ENCODE measurements at places on chromosomes 1 and 21.

DNA sequence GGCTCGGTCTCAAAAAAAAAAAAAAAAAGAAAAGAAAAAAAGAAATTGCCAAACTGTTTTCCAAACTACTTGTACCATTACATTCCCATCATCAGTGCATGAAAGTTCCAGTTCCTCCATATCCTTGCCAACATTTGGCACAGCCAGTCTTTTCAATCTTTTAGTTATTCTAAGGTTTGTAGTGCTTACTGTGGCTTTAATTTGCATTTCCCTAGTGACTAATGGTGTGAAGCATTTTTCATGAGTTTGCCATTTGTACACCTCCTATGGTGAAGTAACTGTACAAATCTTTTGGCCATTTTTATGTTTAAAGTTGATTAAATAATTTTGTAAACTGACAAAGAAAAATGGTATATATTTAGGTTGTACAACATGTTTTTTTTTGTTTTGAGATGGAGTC is 70.7 kb downstream of the DEGS1 start:
- DNase-seq: no peak

GRCh38 chr1:30762152-30762929 is 4.8 kb upstream of the LAPTM5 start:
- no peak for DNase-seq

GRCh38 chr1:211742889-211743529 is 67.6 kb upstream of the NEK2 start:
- DNase-seq: no peak

DNA sequence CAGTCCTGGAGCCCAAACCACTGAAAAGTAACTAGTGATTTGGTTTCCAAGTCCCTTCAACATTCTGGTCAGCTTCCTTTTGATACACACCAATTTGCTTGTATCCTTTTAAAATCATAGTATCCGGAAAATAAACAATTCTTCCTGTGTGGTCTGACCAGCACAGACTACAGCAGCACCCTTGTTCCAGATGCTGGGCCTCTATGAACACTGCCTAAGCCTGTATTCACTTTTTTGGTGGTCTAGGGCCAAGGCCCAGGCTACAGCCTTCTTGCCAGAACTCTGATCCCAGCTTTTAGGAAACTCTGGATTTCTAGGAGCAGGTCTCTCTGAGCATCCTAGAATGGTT is 801 bp upstream of the DDAH1 start:
- no peak for DNase-seq

- DNase-seq: no peak
These were observed 17.3 kb downstream of the SLC45A1 start for GRCh38 chr1:8335246-8335645.

GRCh38 chr1:197024460-197024859 is 42.6 kb downstream of the F13B start:
- DNase-seq: no peak

GRCh38 chr1:77948841-77949424 is 29.9 kb downstream of the FUBP1 start:
- DNase-seq: no peak

DNA sequence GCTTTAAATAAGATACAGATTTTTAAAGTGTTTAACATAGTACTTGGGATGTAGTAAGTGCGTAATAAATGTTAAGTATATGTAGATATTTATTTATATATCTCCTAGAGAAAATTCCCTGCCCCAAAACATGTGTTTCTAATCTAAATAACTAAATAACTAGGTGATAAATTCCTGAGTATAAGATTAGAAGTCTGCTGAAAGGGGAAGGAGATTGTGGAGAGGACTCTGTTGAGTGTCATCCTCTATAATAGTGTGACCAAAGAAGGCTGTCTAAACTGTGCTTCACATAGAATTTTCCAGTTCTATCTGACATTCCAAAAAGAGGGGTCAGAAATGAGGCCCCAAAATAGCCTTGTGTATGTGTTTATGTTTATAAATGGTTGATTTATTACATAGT is 590.5 kb upstream of the ADAMTS5 start:
- DNase-seq: no peak

- no peak for DNase-seq
These were observed 76.9 kb downstream of the COQ8A start for GRCh38 chr1:227016990-227017389.

- no peak for DNase-seq
These were observed 57.8 kb upstream of the BCAR3 start for GRCh38 chr1:93739472-93739871.

- DNase-seq: no peak
These were observed 85.4 kb downstream of the TBX15 start for GRCh38 chr1:118902711-118903191.

DNA sequence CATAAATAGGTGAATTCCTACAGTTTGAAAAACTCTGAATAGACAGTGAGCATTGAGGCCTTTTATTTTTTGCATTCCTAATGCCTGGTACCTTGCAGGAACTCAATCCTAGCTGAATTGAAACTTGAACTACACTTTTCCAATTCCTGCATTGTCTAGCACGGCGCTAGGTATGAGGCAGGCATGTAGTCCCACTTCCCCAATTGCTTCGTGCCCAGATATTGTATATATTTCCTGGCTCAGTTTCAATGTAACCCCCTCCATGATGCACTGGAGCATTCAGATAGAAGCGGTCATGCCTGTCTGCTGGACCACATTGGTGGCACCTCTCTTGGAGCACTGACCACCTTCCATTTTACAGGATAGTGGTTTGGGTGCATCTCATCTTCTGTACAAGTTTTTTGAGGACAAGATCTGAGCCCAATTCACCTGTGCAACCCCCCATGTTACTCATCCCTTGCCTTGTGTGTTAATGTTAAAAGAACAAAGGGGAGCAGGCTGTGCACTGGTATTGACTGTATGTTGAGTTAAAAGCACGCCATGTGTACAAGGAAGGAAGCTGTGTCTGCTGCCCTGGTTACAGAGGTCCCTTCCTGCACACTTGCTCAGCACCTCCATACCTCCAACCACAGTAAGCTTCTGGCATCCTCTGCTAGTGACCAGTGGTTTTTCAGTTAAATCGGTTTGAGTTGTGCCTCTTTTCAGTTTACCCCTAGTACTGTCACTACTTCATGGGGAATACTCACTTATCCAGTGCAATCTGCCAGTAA is 10.0 kb upstream of the RAB7B start:
- DNase-seq: peak; percentile 12

DNA sequence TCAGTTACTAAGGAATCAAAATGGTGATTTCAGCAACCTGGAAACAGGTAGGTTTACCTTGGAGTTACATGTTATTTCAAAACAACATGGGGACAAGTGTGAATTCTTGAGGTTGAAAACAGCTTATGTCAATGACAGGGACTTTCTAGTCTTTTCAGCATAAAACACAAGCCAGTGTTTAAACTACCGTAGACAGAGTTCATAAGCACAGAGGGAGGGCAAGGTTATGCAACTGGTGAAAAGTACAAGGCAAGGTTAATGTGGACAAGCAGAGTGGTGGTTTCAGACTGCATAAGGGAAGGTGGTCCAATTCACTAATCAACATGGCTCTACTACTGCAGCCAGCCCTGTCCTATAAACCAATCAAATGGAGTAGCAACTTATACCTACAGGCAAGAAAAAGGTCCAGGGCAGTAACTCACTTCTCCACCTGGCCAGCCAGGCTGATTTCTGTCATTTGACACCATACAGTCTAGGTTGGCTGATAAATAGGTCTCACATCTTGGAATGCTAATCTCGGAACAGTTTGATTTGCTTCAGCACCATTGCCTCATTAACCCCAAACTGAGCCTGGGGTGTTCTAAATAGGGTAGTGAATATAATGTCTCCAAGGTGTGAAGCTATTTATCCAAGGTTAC is 250.3 kb upstream of the PROX1 start:
- no peak for DNase-seq

- peak; percentile 83 for DNase-seq
These were observed 21.6 kb upstream of the C1orf159 start for GRCh38 chr1:1137256-1138045.

DNA sequence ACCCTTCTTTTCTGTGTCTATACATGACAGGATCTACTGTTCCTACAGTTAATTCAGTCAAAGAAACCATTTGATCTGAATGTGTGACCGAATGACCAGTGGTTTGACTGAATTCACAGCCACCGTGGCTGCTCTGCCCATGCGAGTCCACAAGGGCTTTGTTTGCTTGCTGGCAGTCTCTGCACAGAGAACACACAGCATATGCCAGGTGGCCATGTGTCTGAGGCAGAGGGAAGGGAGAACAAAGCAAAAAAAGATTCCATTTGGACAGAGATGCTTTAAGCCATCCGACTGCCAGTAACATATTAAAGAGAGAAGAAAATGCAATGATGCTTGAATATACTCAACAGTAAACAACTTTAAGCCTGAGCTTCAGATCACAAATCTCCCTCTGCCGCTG is 737.8 kb upstream of the CXADR start:
- no peak for DNase-seq

DNA sequence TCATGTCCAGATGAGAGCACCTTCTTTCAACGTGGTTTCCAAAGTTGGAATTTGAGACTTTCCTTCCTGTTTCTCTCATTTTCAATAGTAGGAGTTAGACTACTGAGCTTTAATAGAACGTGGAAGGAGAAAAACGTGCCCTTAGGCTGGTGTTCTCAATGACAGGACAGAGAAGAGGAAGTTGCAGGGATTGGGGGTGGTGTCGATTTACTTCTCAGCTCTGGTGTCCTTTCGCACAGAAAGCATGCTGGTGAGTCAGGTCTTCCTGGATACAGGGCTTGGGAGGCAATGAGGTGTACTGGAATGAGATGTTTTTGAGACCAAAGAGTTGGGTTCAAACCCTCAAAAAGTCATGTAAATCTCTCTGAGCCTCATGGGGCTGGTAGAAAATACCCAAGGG is 67.1 kb downstream of the HIVEP3 start:
- no peak for DNase-seq

DNA sequence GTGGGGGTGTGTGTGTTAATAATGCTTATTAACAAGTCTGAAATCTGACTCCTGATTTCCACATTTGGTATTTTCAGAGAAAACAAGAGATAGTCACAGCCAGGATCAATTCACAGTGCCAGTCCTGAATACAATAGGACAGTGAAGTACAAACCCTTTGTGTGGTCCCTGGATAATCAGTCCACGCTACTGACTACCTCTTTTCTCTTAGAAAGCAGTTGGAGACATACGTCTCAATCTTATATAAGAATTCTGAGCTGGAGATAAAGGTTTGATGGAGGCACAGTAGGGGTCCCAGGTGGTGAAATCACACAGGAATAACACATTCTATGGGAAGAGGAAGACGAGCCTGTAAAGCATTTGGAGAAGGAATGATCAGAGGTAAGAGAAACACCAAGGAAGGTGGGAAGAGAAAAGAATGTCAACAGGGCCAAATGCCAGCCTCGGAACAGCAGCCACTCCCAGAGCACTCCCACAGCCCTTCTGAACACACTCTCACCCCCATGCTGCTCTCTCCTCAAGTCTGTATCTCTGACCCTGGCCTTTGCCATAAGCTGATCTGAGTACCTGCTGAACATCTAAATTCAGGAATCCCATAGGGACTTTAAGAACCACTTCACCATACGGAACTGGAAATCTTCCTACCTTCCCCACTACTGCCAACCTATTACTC is 48.6 kb downstream of the TRAF5 start:
- no peak for DNase-seq

DNA sequence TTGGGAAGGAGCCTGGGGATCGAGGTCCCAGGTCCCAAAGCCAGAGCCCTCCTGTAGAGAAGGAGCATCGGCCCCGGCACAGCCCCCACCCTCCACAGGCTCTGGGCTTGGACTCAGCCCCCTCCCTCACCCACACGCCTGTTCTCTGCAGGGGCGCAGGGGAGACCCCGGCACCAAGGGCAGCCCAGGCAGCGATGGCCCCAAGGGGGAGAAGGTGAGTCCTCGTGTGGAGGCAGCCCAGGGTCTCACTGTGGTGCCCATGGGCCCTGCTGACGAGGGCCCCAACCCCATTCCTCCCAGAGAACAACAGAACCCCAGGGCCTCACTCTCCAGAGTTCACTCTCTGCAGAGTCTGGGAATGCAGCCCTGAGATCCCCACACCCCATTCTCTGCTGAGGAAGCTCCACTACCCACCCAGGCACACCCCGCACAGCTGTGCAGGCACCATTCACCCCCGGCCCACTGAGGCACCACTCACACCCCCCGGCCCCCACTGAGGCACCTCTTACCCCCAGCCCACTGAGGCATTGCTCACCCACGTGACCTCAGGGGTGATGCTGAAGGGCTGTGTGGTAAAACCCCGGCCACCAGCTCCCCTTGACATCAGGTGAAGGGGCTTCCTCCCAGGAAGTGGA is 21.8 kb downstream of the COL6A2 start:
- DNase-seq: no peak

GRCh38 chr1:54518489-54518888 is 29.5 kb upstream of the ACOT11 start:
- no peak for DNase-seq

- DNase-seq: no peak
These were observed 79.7 kb downstream of the SMYD2 start for GRCh38 chr1:214360525-214361164.

DNA sequence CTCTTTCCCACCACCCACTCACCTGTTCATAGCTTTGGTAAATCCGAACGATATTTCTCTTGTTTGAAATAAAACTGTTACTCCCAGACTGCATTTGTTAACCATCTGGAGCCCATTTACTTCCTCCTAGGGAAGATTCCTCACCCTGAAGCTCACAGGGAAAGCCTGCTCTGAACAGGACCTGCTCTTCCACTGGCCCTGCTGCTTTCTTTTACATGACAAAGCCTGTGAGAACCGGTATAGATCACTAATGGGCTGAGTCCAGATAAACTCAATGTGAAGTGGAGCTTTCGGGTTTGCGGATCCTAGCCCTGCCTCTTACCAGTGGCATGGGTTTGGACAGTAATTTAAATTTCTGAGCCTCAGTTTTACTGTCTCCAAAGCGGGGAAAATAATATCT is 45.2 kb downstream of the FAM163A start:
- no peak for DNase-seq

DNA sequence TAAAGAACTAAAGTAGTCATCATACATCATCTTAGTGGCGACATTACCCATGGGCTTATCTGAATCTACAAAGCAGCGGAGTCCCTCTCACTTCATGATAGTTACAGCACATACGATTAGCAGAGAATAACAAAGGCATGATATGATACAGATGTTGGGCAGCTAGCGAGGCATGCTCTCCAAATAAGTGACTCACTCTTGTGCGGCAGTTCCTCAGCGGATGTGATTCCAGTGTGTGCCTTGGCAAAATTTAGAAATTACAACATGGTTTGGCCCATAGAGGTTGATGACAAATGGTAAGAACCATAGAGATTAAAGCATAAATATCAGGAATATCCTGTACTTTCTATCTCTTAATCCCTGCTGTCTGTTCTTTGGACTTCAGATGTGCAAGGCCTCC is 48.1 kb upstream of the PAXBP1 start:
- no peak for DNase-seq

DNA sequence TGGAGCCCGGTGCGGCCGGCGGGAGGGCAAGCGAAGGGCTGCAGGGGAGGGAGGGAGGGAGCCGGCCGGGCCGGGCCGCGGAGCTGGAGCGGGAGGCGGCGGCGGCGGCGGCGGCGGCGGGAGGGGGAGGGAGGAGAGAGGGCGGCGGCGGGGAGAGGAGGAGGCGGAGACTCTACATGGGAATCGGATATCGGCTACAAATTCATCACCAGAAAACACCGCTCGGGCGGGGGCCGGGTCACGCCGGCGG is at the start of gene AKT3:
Gene AKT3 (minus strand): TSS at position 42 of the 250 bp plus-strand sequence. CDS start 7,073 bp downstream, outside the sequence.
- peak; percentile 83 for DNase-seq

GRCh38 chr1:58629031-58629462 is 52.0 kb upstream of the TACSTD2 start:
- no peak for DNase-seq

GRCh38 chr1:161096530-161096929 is 1.6 kb upstream of the KLHDC9 start:
- peak; percentile 22 for DNase-seq

All from stimulated activated CD8-positive, alpha-beta memory T cell treated with anti-CD3 and anti-CD28 coated beads, Interleukin-4, amount 100 ng/mL, for 48 hours (primary cell).